ENCODE measurements at places on chromosomes 5 and 9. TPM values are rescaled to one million over a fixed set of nuclear protein-coding genes. Genes with fewer than 3 reads are reported as not detected.

- DNase-seq: no peak
Observed at GRCh38 chr5:138601444-138601843, 26.2 kb upstream of the HSPA9 start.

DNA sequence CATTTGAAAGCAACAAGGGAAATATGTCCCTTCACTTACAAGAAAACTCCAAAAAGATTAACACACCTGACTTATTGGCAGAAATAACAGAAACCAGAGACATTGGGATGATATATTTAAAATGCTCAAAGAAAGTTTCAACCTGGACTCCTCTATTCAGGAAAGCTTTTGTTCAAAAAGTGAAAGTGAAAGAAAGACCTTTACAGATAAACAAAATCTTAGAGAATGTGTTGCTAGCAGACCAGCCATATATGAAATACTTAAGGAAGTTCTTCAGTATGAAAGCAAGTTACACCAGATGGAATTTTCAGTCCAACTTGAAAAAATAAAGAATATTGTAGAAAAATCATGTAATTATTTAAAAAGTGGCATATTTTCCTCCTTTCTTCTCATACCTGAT, 1075.1 kb downstream of the NR2F1-AS1 start:
- no peak for DNase-seq

- DNase-seq: no peak
Observed at GRCh38 chr9:72599874-72600534, 78.6 kb downstream of the TMC1 start.

Gene TRIM7
- not detected for total RNA-seq

- DNase-seq: no peak
Observed at GRCh38 chr5:24805230-24805629, 160.5 kb upstream of the CDH10 start.

Data from endothelial cell (in vitro differentiated cells).